ENCODE measurements at places on chromosomes 1 and 21. TPM values are rescaled to one million over a fixed set of nuclear protein-coding genes. Genes with fewer than 3 reads are reported as not detected.

- DNase-seq = no peak
Observed at GRCh38 chr1:175131095-175131494, 61.5 kb downstream of the KIAA0040 start.

DNA sequence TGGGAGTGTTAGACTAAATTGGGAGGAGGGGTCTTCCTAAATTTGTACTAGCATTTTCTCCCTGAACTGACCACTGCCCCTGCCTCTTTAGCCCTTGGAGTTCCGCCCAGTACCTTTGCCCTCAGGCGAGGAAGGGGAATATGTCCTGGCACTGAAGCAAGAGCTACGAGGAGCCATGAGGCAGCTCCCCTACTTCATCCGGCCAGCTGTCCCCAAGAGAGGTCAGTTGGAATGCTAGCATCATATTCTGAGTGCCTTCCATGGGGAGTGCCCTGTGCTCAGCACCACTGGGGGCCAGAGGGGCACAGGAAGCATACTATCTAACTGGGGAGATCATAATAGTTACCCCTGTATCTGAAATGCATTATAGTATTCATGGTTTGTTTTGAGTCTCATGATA, 10.7 kb downstream of the POLR3GL start:
- DNase-seq = no peak

DNA sequence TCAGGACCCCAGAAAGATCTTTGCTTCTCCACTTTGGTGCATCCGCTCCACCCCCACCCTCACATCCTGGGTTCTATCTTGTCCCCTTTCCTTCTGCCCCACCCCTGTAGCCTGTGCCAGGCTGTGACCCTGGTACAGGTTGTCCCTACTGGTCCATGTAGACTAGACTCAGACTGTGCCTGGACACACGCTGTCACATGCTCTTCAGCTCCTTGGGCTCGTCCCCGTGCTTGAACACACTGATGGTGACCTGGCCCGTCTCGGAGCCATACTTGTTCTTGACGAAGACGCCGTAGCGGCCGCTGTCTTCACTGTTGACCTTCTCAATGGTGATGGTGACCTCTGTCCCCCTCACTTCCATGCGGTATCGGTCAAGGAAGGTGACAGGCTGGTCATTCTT, 54.8 kb downstream of the MYOM3 start:
- no peak for DNase-seq

DNA sequence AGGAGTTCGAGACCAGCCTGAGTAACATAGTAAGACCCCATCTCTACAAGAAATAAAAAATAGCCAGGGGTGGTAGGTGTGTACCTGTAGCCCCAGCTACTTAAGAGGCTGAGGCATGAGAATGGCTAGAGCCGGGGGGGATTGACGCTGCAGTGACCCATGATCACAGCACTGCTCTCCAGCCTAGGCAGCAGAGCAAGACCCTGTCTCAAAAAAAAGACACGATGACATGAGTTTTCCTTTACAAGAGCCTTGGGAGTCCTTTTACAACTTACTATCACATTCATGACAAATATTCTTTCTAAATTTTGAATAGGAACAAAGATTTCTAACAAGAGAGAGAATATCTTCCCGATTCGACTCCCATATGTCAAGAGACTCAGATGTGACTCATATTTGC, 3.3 kb upstream of the BRWD1 start:
- DNase-seq = no peak

DNA sequence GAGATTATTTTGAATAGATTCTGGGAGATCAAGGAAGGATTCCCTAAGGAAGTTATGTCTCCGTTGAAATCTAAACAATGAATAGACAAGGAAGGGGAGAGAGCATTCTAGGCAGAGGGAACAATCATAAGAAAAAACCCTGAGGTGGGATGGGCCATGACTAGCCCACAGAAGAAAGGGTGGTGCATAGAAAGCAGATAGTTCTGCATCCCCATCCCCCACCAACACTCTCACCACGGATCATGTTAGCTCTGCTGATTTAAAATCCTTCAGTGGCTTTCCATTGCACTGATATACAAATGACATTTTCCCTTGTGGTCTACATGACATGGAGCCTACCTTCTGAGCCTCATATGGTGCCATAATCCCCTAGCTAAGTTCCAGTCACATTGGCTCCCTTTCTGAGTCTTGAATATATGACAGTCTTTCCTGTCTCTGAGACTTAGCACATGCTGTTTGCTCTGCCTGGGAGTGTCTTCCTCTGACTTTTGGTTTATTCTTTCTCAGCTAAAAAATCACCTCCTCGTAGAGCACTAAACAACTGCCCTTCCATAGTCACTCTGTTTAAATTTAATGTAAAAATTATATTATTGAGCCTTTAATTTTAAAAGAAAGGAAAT, 15.2 kb downstream of the SCMH1 start:
- DNase-seq = no peak

DNA sequence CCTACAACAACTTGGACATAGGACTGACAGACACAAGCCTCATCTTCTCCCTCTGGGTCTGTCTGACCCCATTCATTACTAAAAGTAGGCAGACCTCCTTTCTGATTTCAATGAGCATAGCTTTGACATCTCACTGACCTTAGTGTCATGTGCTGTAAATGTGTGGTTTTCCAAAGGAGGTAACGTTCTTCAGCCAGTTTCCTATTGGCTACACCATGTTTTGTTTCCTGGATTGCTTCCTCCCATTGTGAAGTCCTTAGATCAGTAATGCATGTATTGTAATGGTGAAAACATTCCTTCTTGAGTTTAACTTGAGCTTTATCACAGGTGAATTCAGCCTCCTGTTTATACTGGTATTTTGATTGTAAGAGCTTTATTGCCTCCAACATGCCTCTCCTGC, 20.6 kb downstream of the STXBP3 start:
- no peak for DNase-seq

DNA sequence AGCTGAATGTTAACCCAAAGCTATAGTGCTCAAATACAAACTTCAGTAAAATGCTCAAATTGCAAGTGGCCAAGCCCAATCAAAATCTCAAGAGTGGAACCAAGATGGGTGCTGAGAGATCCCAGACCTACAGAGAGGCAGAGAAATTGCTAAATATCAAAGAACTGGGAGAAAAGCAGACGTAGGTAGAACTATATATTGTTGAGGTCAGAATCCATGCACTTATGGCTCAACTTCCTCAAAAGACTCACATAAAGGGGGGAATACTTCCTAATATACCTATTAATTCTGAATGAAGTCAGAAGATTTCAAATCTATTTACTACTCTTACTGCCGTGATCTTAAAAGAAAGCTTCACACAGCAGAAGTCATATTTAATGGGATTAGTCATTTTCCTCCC, 65.2 kb downstream of the PUM1 start:
- DNase-seq = no peak

DNA sequence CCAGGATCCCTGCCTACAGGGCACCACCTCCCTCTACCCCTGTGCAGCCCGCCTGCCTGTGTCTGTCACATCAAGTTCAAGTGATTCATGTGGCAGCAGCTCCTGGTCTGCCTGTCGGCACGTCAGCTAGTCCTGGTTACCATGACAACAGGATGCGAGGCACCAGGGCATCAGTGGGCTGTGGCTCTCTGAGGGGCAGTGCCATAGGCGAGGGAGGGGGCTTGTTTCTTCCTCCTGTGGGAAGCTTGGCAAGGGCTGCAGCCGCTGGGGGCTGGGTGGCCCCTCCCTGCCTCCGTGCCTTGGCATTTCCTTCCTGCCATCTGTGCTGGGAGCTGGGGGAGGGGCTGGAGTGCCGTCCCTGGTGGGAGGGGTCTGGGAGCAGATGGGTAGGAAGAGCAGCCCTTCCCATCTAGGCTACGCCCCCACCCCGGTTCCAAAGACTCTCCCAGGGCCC, 43.1 kb downstream of the FOXO6 start:
- DNase-seq = no peak

DNA sequence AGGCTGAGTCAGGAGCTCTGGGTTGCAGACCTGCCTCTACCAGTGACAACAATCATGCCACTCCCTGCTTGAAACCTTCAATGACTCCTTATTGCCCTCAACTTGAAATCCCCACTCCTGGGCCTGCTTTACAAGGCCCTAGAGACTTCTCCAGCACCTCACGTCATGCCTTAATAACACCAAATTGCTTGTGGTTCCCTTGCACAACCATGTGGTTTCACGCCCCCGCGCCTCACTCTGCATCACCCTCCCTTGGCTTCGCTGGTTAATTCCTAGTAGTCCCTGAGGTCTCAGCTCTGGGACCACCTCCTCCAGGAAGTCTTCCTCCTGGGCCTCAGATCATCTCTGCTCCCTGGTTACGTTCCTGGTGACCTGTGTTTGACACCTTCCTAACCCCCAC, 33.0 kb downstream of the EPHA2 start:
- no peak for DNase-seq

DNA sequence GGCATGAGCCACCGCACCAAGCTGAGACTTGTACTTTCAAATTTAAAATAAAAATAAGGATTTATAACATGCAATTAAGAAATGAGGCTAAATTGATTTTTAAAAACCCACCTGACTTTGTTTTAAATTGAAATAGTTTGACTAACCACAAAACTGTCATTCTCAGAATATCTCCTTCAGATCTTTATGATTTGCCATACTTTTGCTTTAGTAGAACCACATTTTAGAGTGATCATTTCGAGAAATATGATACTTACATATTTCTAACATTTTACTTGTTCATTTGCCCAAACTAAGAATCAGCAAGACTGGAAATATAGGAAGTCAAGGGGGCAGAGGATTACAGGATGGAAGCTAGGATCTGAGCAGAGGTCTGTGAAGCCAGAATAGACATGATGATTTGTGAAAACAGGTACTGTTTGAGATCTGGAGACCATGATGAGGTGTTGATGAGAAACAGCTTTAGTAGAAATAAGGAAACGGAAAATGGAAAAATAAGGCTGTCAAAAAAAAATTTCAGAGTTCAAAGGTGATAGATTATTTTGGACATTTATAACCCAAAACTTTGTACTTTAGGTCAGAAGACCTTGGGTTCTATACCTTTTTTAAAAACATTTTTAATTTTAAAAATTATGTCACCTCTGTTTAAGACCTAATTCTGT, 44.8 kb downstream of the GIPC2 start:
- no peak for DNase-seq

GRCh38 chr1:220873868-220874655, 5.2 kb upstream of the HLX start:
- peak; percentile 72 for DNase-seq

GRCh38 chr21:15761507-15762100, 31.8 kb downstream of the USP25 start:
- no peak for DNase-seq

DNA sequence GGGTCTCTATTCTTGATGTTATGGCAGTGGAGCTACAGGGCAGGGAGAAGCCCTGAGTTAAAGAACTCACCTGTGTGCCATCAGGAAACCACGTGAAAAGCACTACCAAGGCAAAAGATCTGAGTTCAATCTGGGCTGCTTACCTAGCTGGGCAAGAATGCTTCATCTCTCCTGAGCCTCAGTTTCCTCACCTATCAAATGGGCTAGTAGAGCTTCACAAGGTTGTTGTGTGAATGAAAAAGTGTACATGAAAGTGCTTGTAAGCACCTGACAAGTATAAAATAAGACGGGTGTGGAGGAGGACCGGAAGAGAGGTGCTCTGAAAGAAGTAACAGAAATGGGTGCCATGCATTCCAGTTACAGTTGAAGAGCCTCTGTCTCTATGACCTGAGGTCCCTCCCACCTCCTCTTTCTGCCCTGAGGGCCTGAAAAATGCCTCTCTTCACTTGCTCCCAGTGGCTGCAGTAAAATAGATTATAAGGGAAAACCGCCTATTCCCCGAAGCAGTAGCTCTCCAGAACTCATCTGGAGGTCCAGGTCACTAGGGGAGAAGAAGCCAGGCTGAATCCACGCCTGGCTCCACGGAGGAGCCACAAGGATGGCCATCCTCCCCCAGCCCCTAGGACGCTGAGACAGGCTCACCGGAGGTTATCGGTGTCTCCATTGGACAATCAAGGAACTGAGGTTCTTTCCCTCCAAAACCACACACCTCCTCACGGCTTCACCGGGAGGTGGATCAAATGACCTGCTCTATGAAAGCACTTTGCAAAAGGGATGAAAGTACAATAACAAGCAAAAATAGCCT, 1.4 kb downstream of the GPR161 start:
- DNase-seq = no peak

DNA sequence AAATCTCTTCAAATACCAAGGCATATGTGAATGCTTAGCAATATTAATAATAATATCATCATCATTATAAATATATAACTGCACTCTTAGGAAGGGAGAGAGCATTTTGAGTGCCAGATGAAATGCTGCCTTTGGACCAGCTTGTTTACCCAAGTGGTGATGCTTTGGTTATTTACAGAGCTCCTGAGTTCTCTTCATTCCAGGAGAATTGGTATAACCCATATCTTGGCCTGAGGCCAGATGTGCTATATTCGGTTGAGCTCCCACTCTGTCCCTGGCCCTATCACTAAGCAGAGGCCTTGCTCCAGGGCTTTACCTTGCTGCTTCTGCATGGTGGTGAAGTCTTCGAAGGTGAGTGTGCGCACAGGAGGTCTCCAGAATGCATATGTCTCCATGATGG, 89.4 kb downstream of the TBX15 start:
- DNase-seq = no peak

DNA sequence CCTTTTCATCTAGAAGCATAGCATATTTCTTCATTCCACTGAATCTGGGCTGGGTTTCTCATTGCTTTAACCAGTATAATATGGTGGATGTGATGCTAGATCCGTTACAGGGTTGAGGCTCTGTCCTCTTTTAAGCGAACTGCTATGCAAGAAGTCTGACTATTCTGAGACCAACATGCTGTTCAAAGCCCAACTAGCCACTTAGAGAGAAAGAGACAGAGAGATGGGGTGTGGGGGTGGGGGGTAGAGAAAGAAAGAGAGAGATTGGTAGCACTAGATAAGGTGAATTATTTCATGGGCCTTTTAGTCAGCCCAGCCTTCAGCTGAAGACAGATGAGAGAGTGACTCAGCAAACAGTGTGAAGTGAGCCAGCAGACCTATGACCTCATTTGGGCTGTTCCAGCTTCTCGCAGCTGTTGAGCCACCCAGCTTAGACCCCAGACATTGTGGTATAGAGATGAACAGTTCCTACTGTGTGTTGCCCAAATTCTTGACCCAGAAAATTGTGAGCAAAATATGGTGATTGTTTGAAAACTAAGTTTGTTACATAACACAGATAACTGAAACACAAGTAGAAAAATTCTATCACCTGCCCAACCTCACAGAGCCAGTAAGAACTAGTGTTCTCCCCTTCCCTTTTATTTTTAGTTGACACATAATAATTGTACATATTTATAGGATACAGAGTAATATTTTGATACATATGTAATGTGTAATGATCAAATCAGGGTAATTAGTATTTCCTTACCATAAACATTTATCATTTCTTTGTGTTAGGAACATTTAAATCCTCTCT, 40.7 kb upstream of the PRKACB start:
- no peak for DNase-seq

OR2L13 gene
- not detected for total RNA-seq

TENT5C gene
- total RNA-seq = 7.4 TPM

RNASEL gene
- total RNA-seq = 3.3 TPM

PLEKHN1 gene
- total RNA-seq = not detected

MSH4 gene
- total RNA-seq = 0.81 TPM

LIN9 gene
- total RNA-seq = 13.1 TPM

JAM2 gene
- 40.4 TPM for total RNA-seq

LCE1C gene
- total RNA-seq = not detected

BGLAP gene
- total RNA-seq = 0.78 TPM
